Esophagus muscularis mucosa (tissue), 4 donors: ENCODE measurements at places on chromosomes 13 and 19. TPM values are rescaled to one million over a fixed set of nuclear protein-coding genes. Genes with fewer than 3 reads are reported as not detected.

GRCh38 chr19:40143612-40144011 is 47.6 kb upstream of the MAP3K10 start:
- no peak for DNase-seq

DNA sequence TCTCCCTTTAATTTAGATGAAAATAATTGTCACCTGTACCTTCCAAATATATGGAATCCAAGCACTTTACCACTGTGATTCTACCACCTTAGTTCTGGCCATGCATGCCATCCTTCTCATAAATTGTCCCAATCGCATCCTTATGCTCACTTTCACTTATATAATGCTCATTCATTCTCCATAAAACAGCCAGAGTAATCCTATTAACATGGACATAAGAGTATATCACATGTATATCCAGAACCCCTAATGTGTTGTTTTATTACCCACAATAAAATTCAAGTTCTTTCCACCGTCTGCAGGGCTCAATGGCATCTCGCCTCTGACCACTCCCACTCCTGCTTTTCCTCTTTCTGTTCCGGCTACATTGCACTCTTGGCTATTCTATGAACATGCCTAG is 597.5 kb upstream of the MIR17HG start:
- no peak for DNase-seq

GRCh38 chr19:35375505-35376307 is 4.8 kb downstream of the GPR42 start:
- DNase-seq, result peak; percentile 42

DNA sequence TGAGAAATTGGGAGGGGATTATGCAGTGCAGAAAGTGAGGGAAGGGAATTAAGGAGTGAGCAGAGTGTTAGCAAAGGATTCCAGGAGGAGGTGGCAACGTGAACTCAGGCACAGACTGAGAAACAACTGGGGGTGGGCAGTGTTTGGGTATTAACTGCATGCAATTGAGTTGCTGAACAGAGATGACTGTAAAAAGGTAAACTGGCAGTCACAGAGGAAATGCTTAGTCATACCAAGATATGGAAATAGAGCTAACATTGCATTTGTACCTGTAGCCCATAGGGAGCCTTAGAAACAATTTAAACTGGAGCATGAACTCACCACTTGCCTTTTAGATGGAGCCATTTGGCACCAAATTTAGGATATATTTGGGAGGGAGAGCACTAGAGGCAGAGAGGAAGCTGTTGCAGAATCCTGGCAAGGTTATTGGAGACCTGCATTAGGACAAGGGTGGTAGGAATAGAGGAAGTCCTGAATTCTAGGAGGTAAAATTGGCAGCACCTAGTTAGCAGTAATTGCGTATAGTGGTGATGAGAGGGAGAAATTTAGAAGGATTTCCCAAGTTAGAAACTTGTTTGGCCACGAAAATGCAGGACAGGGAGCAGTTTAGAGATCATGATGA is 100.6 kb upstream of the FRY start:
- DNase-seq, result no peak

- no peak for DNase-seq
Observed at GRCh38 chr19:56842412-56842811, 1.9 kb upstream of the PEG3 start.

DNA sequence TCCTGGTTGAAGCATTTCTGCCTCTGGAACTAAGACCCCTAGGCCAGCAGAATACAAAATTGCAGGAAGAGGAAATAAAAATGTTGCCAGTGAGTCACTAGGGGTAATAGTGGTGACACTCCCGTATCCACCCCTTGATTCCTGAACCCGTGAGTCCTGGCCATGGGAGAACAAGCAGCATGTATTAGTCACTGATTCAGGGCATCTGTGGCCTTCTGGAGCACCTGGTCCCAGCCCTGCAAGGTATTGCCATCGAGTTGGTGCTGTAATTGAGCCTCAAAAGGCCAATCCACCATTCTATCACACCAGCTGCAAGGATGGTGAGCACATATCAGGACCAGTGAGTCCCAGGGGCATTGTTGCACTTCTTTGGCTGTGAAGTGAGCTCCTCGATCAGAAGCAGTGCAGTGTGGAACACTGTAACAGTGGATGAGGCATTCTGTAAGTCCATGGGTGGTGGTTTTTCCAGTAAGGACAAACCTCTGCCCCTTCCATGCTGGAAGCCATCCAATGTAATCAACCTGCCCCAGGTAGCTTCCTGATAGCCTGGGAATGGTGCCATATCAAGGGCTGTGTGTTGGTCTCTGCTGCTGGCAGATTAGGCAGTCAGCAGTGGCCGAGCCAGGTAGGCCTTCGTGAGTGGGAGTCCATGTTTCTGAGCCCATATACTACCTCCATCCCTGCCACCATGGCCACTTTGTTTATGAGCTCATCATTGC is 39.6 kb downstream of the C1QTNF9 start:
- peak; percentile 80 for DNase-seq

- DNase-seq, result no peak
Observed at GRCh38 chr19:40365613-40366401, 17.3 kb downstream of the PLD3 start.

- DNase-seq, result no peak
Observed at GRCh38 chr13:40492511-40492910, 173.9 kb downstream of the FOXO1 start.

GRCh38 chr19:13042443-13043130 is 47.3 kb downstream of the NFIX start:
- no peak for DNase-seq

- no peak for DNase-seq
Observed at GRCh38 chr13:80888390-80888789, 547.5 kb upstream of the SPRY2 start.

The NXNL1 gene
- not detected for total RNA-seq

The ZNF550 gene
- 3.7 TPM for total RNA-seq

The SLITRK1 gene
- total RNA-seq, result not detected

The NUP62 gene
- 38.5 TPM for total RNA-seq

The GRWD1 gene
- 19.5 TPM for total RNA-seq

The MISP3 gene
- total RNA-seq, result 5.4 TPM

The PCDH17 gene
- total RNA-seq, result 9.5 TPM
